G401 (cell line): ENCODE measurements at places on chromosomes 3 and 15.

- DNase-seq: peak; percentile 14
Observed at GRCh38 chr3:171115667-171116066, 89.1 kb upstream of the SLC2A2 start.

DNA sequence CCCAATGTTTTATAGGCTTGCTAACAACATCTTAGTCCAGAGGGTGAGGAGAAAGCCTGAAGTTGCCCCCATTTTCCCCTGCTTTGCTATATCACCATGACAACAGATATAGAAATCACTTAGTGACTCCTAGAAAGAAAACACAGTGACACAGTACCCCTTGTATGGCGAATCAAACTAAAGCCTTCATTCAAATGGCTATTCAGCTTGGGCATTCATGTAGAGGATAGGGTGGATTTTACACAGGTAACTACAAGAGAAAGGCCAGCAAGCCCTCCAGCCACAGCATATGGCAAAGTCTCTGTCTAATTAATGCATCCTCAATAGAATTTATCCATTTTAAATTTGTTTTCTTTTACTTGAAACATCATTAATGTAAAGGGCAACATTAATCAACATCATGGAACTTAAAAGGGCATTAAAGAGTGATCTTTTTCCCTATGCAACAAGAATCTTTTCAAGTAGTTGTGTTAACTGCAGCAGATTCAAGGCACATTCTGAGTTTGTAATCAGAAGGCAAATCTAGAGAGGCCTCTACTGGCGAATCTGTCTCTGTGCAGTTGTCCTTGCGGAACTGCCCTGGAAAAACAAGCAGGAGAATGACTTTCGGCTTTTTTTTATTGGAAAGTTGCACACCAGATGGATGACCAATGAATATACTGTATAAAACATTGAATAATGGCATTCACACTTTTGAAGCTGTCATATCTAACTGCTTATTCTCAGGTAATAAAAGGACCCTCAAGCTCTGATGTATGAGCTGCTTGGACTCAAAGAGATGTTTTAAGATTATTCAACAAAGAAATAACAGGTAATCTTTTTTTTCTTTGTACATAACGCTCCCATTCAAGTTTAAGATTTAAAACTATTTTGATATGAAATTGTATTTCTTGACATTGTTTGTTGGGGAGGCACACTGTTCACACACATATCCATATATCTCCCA, 621.7 kb upstream of the AGTR1 start:
- DNase-seq: peak; percentile 95

- peak; percentile 50 for DNase-seq
Observed at GRCh38 chr3:12961007-12961696, 112.1 kb downstream of the IQSEC1 start.

- DNase-seq: no peak
Observed at GRCh38 chr3:56917361-56918110, 115.8 kb upstream of the ARHGEF3 start.

DNA sequence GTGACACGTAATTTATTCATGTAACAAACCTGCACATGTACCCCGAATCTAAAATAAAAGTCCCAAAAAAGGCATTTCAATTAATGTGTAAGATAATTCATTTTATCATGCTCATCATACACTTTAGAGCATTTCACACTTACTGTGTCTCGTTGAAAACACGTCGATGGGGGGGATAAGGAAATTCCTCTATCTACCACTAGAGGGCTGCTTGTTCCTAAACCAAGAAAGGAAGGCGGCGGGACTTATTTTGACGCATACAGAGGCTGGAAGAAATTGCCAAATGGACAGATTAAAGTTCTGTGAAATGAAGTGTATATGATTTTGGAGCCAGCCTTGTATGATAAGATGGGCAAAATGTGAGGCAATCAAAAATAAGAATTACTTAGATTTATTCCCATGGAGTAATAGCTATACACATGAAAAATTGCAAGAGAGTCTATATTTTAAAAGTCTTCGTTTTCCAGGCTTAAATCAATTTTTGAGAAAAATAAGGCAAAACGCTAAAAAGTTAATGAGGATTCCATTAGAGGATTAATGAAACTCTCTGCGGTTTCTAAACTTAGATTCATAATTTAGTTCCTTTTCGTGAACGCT, 346.8 kb downstream of the CNTN3 start:
- DNase-seq: peak; percentile 51

DNA sequence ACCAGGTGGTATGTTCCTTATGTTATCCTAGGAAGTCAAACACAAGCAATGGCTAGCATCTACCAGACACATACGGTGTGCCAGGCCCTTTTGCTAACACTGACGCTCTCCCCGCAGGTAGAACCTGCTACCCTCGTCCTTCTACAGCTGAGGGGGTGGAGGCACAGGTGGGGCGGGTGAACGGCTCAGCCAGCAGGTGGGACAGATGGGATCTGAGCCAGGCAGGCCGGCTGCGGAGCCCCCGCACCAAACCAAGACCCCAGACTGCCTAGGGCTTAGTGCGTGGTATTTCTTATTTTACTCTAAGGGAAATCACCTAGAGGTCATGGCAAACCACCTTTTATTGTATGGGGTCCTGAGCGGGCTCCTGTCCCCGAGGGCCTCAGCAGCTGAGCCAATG, 53.9 kb upstream of the PCSK6 start:
- no peak for DNase-seq

- no peak for DNase-seq
Observed at GRCh38 chr15:25243800-25244097, 195.1 kb downstream of the UBE3A start.

GRCh38 chr3:52912885-52913731, 15.8 kb upstream of the STIMATE start:
- no peak for DNase-seq

DNA sequence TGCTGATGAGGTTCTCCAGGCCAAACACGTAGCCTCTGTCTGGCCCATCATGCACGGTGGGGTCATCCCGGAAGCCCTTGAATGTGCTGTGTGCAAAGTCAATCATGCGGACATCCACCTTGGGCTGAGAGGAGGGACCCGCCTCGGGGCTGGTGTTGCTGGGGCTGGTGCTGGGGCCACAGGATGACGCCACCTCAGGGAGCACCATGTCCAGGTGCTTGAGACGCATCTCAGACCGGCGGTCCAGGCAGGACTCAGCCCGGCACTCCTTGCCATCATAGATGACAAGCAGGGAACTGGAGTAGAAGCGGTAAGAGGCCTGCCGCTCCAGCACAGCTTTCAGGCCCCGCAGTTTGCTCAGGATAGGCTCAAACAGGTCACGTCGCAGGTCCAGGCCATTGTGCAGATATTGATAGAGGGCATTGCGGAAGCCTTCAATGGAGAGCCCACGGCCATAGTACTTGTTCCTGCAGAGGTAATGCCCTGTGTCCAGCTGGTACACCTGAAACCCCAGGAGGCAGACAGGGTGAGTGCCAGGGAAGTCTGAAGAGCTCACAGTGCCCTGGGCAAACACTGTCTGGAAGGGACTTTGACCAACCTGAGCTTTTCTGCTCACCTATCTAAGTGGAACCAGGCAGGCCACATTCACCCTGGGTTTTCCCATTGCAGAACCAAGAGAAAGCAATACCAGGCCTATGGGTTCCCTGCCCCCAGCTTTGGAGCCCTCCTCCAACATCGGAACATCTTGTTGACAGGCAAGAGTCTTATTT, 3.6 kb upstream of the GMPPB start:
- no peak for DNase-seq

DNA sequence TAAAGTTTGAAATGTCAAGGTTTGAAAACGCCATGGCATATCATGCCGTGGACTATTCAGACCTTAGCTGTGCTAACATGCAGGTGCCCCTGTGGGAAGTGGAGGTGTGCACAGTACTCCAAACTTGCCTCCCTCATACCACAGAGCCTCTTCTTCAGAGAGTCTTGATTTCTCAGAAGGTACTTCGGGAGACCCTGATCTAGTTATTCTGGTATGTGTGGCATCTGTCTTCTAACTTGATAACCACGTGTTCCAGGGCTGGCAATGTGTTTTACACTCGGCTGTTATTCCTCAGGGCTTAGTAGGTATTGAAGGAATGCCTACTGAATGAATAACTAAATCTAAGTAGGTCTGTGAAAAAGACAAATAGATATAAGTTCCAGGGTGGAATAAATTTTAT, 309.9 kb downstream of the CLSTN2 start:
- DNase-seq: no peak

DNA sequence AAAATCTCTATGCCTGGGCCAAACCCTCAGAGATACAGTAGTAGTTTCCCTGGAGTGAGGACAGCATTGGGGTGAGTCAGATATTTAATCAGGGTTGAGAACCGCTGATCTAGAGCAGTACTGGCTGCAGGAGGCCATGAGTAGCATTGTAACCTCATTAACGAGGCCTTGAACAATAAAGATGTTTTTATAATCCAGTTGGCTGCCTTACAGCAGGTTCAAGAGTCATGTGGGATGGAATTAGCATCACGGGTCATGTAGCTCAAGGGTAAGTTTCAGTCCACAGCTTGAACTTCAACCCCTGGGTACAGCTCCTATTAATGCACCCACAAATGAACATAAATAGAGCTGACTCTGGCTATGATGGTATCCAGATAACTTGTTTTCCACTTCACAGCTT, 5.1 kb downstream of the HPS3 start:
- DNase-seq: no peak

- DNase-seq: no peak
Observed at GRCh38 chr3:137582484-137582883, 181.6 kb upstream of the SOX14 start.

GRCh38 chr3:101229681-101230080, 90.7 kb downstream of the IMPG2 start:
- peak; percentile 6 for DNase-seq

DNA sequence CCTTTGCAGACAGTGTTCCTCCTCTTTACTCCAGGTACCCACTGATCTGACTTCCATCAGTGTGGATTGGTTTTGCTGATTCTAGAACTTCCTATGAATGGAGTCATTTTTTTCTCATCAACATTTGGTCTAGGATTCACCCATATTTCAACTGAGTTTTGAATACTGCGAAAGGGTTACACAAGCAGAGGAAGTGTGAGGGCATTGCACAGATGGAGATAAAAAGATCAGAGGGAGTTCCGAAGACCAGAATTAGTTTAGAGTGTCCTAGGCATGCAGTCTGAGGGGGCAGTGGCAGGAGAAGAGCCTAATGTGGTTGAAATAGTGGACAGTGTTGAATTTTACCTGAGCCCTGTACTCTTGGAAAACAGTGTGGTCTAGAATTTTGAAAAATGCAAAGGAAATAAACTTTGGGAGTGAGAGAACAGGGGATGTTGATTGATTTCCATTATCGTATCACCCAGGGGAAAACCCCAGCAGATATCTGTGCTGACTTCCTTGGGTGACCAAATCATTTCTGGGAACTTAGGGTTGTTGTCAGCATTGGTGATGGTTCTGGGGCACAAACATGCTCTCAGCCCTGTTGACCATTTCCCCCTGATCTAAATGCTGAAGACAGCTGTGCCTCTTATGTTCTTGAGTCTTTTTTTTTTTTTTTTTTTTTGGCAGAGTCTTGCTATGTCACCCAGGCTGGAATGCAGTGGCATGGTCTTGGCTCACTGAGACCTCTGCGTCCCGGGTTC, 327.4 kb upstream of the LRRFIP2 start:
- DNase-seq: no peak

DNA sequence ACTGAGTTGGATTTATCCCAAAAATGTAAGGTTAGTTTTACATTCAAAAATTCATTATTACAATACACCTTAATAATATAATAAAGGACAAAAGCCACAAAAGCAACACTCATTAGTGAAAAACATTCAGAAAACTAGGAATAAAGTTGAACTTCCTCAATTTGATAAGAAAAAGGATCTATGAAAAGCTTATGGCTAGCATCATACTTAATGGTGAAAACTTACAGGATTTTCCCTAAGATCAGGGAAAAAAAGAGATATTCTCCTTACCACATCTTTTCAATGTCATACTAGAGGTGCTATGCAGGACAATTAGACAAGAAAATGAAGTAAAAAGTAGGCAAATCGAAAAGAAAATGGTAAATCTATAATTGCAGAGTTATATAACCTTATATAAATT, 279.9 kb downstream of the CGGBP1 start:
- DNase-seq: no peak

DNA sequence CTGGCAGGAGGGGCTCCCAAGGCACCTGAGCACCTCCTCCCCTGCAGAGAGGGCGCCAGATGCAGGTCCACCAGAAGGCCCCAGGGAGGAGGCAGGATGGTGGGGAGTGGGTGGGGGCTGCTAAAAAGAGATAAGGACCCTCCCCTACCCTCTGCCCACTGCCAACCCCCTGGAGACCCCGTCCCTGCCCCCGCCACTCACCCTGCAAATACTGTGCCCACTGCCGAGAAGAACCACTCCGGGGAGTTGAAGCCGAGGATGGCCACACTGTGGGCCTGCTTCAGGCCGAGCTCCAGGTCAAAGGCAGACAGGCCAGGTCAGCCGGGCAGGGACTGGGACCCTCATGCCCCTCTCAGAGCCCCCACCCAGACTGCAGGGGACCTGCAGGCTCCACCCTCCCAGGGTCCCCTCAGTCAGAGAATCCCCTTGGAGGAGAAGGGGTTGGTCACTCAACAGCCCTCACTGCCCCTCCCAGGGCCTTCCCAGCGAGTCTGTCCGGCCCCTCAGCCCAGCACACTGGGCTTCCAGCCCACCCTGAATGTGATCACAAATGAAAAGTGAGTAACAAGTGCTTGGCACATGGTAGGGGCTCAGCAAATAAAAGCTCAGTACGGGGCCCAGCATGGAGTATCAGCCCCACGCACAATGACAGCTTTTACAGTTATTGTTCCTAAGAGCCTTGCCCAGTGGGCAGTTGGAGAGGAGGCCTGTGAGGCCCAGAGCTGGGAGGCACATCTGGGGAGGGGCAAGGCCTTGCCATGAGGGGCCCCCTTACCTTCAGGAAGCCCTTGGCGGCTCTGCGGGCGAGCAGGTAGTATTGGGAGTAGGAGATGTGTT, 40.4 kb downstream of the ACSBG1 start:
- DNase-seq: no peak

DNA sequence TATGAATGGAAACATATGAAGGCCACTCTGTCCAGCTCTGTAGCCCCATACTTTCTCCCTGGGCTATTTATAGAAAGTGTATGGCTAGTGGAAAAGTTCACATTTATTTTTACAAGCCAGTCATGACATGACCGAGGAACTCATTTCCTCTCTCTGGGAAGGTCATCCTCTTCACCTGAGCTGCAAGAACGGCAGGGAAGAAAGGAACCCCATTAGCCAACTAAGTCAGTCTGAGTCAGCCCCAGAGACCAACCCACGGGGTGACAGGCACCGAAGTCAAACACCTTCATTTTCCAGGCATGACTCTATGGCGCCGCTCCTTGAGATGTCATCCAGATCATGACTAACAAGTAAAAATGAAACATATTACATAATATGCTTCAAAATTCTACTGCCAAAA, 4.8 kb downstream of the PAQR9 start:
- no peak for DNase-seq

GRCh38 chr3:14775563-14775962, 43.2 kb upstream of the FGD5 start:
- DNase-seq: no peak

DNA sequence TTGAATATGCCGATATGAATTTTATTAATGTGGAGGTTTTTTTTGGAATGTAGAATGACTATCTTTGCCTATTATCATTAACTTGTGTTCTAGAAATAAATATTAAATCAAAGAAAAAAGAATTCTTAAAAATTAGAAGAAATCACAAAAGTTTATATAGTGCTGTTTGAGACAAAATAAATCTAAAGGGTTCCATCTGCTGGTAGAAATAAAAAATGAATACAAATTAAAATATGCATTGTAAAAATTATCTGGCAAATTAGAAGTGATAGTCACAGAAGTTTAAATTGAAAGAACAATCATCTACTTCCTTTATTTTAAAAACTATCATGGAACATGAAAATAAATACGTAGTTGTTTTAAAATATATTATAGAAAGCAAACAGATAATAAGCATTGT, 22.7 kb upstream of the ZBTB20 start:
- peak; percentile 6 for DNase-seq
